ENCODE measurements at places on chromosomes 2 and 18. TPM values are rescaled to one million over a fixed set of nuclear protein-coding genes. Genes with fewer than 3 reads are reported as not detected.

The SPC25 gene
- total RNA-seq: 17.9 TPM

- DNase-seq: no peak
Observed at GRCh38 chr18:51442012-51442411, 244.5 kb upstream of the MEX3C start.

DNA sequence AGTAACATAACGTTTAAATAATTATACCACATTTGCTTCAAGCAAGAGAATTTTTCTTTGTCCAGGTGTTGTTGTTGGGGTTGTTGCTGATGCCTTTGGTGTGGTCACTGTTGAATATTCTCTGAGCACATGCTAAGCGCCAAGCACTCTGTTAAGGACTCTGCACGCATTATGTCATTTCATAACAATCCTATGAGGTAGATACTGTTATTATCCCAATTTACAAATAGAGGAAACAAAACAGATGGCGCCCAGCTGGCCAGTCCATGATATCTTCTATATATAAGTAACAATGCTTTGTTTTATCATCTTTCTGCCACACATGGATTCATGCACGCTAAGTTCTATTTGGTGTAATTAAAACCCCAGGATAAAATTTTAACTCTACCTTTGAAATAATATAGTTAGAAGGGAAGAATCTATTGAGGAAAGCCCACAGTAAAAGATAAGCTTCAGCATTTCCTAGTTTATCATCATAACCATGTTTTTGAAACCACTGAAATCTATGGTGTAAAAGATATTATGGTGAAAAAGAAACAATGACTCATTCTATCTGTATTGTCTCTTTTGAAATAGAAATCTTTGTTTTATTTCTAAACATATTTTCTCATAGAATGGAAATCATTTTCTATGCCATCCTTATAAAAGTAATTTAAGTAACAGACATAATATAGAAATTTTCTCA is 199.7 kb downstream of the PID1 start:
- no peak for DNase-seq

The CDC42EP3 gene
- 10.1 TPM for total RNA-seq

The DSG3 gene
- not detected for total RNA-seq

All from activated T-helper 1 cell treated with anti-CD3 and anti-CD28 coated beads, Interleukin-12 subunit alpha, Interleukin-12 subunit beta, Interleukin-2, Interleukin-4 antibody, amounts not matched to agents 30 ng/mL and 10 ng/mL and 1 ng/mL, durations not matched to agents 14 hours and 24 hours and 36 hours (primary cell).